ENCODE measurements at places on chromosomes 13 and 19.

- DNase-seq = no peak
Observed at GRCh38 chr13:87147076-87147475, 524.1 kb upstream of the SLITRK5 start.

- no peak for DNase-seq
Observed at GRCh38 chr13:21594715-21595545, 9.0 kb downstream of the MICU2 start.

GRCh38 chr19:41225238-41226052 lies 6.4 kb downstream of the AXL start:
- peak; percentile 63 for DNase-seq

- no peak for DNase-seq
Observed at GRCh38 chr13:28318496-28318895, 176.4 kb downstream of the FLT1 start.

GRCh38 chr13:74644229-74644628 lies 510.0 kb upstream of the KLF12 start:
- DNase-seq = no peak

- DNase-seq = no peak
Observed at GRCh38 chr19:55250262-55251036, 8.4 kb downstream of the PPP6R1 start.

- no peak for DNase-seq
Observed at GRCh38 chr19:55086730-55087541, 11.3 kb downstream of the EPS8L1 start.

DNA sequence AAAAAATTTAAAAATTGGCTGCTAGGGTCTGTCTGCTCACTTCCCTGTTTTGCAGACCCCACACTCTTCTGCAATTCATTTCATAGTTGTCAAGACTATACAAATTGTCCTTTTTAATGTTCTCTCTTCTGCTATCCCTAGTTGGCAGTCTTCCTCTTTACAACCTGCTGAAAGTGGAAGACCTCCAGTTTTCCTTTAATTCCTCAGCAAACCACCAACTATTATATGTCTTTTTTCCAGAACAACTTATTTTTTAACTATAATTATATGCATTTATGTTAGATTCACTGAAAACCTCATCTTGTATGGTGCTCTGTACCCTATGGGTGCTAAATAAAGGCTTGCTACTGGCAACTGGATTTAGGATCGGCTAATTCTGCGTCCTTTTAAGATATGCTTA lies 1.1 kb upstream of the PHF11 start:
- no peak for DNase-seq

DNA sequence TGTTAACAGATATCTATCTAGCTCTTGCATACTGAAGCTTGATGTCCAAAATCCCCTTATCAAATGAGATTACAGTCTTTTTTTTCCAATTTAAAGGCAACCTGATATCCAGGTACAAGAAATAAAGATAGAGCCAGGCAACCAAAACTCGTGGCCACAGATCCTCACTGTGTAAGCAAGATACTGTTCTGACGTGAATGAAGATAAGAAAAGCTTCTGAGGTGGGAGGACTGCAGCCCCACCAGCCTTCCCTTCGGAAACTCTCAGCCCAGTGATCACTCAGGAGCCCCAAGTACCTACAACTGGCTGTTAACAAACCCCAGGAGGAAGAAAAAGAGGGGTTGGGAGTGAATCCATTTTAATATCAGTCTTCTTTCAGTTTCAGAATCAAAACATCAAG lies 191.6 kb downstream of the EFNB2 start:
- no peak for DNase-seq

- no peak for DNase-seq
Observed at GRCh38 chr19:12759686-12760085, 8.1 kb downstream of the BEST2 start.

DNA sequence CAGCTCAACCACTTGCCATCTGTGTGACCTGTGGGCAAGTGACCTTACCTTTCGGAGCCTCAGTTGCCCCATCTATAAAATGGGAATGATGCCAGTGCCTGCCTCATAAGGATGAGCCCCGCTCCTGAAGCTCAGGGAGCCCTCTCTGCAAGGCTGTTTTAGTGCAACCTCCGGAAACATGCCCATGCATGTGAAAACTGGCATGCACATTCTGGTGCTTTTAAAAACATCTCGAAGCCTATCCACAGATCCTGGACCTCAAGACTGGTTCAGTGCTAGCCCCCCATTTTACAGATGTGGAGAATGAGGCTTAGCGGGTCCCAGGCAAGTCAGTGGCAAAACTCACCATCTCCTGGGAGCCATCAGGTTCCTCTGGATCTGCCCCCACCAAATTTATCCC lies 5.6 kb downstream of the CADM4 start:
- DNase-seq = no peak

DNA sequence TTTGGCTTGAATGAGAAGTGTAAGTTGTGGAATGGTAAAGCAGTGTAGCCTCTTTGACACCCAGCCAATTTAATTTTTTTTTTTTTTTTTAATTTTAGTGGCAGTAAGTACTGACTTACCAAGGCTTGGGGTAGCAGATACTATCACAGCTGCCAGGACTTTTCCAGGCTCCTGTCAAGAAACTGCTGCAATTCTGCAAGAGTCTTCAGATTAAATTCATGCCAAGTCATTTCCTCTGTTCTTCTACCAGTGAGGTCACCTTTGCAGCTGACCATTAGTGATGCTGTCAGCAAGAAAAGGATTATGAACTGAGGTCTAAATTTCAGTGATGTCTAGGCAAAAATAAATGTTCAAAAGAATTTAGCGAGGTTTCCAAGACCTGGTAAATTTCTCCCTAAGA lies 91.2 kb downstream of the GGACT start:
- DNase-seq = no peak

DNA sequence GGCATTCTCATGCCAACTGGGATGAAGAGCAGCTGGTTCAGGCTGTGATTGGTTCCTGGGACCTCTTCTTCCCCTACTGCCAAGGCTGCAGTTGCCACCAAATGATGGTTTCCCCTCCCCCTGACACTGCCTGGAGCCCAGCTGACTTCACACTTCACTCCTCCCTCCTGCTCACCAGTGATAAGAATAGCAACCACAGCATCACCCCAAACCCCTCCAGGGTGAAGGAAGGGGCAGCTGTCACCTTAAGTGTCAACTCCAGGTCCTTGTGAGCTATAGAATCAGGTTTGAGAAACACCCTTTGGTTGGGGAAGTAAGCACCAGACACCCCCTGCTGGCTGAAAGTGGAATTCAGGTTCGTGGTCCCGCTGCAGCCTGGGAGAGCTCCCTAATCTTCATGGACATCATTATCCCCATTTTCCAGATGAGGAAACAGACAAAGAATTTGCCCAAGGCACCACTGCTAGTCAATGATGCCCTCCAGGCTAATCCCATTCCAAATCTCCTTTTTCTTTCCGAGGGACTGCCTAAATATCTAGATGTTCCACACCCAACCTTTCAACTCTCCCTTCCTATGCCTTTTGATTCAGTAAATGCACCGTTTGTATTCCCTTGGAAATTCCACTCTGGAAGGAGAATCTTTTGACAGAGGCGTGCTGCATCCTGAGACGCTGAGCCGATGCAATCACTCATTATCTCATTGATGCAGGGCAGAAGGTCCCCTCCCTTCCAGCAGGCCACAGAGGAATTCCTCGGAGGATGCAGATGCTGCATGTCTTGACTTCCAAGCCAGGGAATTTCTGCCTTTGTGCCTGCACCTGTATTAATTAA lies 50.6 kb upstream of the UQCRFS1 start:
- DNase-seq = peak; percentile 53

- DNase-seq = no peak
Observed at GRCh38 chr19:41862445-41862986, 2.5 kb downstream of the RPS19 start.

GRCh38 chr19:8243146-8243545 lies 34.0 kb downstream of the CERS4 start:
- DNase-seq = no peak

DNA sequence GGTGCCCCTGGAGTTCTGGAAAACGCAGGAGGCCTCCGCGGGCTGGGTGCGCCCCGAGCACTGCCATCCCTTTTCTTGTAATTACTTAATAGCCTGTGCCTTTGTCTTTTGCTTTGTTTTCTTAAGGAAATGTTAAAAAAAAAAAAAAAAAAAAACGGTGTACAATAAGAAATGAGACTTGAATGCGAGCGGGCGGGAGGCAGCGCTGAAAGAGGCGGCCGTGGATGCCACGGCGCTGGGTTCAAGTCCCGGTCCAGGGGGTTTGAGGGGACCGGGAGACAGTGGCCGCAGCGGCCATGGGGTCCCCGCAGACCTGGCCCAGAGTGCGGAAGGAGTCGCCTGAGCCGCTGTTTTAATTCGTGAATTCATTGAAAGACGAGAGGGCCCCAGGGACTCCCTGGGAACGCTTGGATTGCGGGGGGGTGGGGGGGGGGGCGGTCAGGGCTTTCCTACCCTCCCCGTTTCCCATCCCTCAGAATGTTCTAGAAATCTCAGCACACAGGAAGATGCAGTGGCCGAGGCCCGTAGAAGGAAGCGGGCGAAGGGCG lies 349.2 kb upstream of the ARGLU1 start:
- no peak for DNase-seq

- no peak for DNase-seq
Observed at GRCh38 chr13:46660416-46660815, 107.4 kb downstream of the LRCH1 start.

DNA sequence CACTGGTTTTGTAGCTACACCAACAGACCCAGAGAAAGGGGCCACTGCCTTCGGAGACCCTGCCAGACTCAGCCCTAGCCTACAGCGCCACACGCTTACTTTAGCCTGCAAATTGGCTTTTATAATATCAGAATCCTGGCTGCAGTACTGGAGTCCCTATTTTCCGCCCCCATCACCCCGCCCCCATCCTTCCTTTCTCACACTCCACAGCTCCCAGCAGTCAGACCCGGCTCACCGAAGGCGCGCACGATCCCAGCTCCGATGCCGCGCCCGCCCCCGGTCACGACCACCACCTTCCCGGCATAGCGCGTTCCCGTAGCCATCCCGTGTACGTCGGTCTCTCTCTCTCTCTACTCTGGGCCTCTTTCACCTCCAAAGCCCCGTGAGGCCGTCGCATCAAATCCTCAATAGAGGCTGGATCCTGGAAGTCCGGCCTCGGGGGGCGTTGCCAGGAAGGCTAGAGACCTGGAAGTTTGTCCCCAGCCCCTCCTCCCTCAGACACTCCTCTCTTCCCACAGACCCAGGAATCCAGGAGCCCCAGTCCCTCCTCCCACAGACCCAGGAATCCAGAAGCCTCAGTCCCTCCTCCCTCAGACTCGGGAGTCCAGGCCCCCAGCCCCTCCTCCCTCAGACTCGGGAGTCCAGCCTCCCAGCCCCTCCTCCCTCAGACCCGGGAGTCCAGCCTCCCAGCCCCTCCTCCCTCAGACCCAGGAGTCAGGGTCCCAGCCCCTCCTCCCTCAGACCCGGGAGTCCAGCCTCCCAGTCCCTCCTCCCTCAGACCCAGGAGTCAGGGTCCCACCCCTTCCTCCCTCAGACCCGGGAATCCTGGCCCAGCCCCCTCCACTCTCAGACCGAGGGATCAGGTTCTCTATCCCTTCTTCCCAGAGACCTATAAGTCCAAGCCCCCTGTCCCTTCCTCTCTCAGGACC lies at the start of gene HSD17B14:
TSS of gene HSD17B14 (minus strand) at position 403 of the 929 bp plus-strand sequence. CDS start at position 323, 80 bp downstream.
- peak; percentile 77 for DNase-seq

DNA sequence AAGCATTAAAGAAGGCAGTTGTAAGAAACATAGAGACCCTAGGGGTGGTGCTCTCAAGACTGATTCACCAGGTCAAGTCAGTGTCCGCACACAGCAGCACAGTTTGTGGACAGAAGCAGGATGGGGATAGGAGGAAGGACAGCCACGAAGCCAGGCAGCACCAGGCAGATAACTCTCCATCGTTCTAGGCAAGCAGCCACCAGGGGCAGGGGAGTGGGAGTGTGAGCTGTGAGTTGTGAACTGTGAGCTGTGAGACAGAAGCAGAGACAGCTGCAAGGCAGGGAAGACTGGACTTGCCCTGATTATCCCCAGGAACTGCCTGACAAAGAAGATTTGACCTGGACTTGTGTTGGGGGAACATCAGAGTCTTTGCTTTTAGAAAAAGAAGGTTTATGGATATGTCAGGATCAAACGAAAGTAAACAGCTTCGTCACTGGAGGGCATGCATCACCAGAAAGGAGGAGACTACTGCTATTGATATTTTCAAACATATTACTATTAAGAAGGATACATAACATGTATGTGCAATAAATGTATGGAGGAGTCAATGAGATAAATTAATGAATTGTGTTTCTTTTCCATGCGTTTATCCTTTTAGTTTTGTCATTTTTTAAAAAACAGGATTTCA lies 286.1 kb downstream of the IRS2 start:
- peak; percentile 42 for DNase-seq

DNA sequence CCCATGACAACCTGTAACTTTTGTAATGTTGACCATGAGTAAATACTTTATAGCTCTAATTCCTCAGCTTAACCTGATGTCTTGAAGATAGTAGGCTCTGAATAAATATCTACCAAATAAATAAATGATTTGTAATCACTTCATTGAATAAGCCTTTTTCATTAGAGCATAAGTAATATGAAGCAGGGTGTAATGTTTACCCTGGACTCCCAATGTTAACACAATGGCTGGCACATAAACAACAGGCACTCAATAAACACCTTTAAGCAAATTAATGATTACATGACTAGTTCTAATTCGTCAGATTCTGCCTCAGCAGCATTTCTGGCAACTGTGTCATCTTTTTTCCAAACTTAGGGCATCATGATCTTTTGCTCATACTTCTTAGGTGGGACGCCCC lies 396.3 kb downstream of the LIG4 start:
- no peak for DNase-seq

DNA sequence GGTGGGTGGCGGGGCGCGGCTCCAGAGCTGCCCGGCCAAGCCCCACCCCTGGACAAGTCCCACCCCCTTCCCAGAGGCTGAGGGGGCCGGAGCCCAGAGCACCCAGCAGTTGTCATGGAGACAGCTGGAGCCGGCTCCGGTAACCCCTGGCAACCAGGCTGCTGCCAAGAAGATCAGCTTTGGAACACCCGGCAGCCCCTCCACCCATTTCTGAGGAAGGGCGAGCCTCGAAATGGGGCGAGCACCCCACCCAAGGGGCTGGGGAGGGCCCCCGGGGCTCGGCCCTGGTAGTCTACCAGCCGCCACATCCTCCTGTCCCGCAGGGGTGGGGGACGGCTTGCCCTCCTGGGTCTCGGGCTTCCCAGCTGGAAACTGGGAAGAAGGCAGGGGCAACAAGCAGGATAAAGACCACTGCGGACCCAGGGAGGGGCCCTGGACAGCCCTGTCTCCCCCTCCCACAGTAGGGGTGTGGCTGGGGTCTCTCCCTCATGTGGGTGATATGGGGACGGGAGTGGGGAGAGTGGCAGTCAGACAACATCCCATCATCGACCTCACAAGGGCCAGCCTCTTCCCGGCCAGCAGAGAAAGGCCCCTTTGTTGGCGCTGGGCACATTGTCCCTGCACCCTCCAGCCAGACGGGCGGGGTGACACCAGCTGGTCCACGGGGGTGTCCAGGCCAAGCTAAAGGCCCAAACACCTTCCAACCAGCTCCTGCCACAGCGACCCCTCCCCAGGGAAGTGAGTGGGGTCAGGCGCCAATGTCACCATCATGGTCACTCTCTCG lies 1.5 kb downstream of the CERS1 start:
- DNase-seq = no peak

GRCh38 chr19:19416280-19416679 lies 10.8 kb downstream of the GATAD2A start:
- no peak for DNase-seq
